ENCODE measurements at places on chromosomes 7 and 10.

DNA sequence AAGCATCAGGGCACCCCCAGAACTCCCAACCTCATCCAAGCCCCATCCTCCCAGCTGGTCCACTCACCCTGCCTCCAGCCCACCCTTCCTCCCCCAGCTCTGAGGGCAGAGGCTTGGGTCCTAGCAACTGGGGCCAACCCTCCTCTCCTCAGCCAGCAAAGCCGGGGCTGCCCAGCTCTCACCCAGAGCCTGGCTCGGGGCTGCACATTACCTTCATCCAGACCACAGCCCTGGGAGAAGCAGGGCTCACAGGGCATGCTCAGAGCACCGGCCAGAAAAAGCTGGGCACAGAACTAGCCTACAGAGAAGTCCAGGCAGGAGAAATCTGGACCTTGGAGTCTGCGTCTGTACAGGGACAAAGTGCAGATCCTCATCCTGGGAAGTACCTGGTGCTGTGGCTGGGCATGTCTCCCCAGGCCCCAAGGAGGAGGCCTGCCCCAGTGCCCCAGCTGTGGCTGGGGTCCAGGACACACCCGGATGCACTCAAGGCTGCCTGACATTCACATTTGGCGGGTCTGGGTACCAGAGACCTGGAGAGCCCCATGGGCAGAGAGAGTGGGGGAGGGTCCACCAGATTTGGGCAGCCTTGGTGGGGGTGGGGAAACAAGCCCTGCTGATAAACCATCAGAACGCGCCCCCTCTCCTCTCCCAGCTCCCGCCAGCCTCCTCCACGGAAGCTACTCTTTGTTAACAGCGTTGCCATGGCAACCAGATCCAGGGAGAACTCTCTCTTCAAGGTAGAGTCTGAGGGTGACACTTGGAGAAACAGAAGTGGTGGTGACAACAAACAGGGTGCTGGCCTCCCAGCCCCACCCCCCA is 5.1 kb downstream of the RASGEF1A start:
- DNase-seq = no peak

DNA sequence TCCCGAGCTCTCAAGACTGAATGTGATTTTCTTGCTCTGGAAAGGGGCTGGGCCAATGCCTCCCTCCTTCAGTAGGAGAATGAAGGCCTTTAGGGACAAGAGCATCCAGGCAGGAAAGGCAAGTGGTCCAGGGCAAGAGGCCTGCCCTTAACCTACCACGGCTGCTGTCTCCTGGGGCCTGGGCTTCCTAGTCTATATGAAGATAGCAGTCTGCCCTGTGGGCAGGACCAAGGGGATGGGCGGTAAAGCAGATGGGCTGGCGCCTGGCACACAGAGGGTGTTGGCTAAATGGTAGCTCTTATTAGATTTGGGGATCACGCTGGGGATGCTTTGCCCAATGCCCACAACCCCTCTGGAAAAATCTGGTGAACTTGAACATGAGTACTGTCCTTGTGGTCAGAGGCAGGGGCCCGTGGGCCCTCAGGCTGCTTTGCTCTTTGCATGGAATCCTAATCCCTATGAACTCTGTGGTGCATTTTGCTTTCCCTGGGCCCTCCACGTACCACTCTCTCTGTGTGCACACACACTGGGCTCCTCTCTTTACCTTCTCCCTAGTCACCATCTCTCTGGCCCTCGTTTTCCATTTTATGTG is 20.3 kb downstream of the CHAT start:
- DNase-seq = no peak

DNA sequence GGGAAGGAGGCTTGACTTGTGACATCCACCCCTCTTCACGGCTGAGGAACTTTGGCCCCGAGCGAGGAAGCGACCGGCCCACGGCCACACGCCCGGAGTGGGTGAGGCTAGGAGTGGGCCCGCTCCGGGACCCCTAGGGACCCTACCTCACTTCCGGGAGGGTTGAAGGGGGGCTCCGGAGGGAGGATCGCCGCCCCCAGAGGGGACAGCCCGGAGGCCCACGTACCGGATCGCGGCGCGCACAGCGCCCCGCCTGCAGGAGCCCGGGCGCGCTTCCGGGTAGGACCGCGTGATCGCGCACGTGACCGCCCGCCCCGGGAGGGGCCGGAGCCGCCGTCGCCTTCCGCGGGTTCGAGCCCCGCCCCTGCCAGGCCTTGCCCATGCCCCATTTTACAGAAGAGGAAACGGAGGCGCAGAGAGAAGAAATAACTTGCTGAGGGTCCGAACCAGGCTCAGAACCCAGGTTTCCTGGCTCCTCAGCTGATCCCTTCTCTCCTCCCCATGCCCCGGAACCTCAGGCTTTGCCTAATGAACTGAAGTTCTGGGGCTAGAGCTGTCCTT is at the start of gene HPS1:
HPS1 (minus strand) TSS at position 275 of the 561 bp plus-strand sequence. CDS start 3,695 bp downstream, outside the sequence.
- peak; percentile 66 for DNase-seq

DNA sequence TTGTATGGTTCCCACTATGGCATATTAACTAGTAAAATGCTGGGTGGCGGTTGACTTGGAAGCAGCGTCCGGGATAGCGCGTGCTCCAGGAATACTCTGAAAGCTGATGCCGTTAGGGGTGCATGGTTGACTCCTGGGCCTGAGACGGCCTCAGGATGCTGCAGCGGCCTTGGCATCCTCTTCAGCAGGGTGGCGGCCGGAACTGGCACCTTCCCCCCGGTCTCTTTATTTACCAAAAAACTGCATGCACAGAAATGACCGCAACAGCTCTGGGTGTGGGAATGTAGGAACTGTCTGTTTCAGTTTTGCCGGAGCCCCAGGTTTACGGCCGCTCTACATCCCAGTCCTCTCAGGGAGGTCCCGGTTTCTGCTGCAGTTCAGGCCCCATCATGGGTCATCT is 28.8 kb downstream of the PFKP start:
- DNase-seq = no peak

GRCh38 chr7:13197501-13197900 is 510.1 kb downstream of the ARL4A start:
- DNase-seq = no peak

DNA sequence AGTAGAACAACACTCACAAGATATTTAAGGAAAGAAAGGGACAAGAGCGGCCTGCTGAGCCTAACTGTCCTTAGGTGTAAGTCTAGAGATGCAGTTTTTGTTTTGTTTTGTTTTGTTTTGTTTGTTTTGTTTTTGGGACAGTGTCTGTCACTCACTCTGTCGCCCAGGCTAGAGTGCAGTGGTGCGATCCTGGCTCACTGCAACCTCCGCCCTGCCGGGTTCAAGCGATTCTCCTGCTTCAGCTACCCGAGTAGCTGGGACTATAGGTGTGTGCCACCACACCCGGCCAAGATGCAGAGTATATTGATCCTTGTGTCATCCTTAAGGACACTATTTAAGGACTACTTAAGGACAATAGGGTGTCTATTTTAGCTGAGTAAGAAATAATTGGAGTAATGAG is 84.1 kb upstream of the PARD3 start:
- no peak for DNase-seq

GRCh38 chr10:114387784-114388183 is 16.5 kb downstream of the AFAP1L2 start:
- no peak for DNase-seq

DNA sequence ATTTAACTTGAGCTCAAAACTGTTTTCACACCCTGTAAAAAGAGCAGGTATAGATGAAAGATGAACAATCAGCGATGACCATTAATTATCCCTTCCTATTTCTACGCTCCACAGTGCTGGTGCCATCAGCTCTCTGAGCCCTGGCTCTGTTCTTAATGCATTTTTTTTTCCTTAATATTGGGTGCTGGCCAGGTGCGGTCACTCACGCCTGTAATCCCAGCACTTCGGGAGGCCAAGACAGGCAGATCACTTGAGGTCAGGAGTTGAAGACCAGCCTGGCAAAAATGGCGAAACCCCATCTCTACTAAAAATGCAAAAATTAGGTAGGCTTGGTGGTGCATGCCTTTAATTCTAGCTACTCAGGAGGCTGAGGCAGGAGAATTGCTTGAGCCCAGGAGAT is 4.2 kb downstream of the STEAP4 start:
- DNase-seq = no peak

DNA sequence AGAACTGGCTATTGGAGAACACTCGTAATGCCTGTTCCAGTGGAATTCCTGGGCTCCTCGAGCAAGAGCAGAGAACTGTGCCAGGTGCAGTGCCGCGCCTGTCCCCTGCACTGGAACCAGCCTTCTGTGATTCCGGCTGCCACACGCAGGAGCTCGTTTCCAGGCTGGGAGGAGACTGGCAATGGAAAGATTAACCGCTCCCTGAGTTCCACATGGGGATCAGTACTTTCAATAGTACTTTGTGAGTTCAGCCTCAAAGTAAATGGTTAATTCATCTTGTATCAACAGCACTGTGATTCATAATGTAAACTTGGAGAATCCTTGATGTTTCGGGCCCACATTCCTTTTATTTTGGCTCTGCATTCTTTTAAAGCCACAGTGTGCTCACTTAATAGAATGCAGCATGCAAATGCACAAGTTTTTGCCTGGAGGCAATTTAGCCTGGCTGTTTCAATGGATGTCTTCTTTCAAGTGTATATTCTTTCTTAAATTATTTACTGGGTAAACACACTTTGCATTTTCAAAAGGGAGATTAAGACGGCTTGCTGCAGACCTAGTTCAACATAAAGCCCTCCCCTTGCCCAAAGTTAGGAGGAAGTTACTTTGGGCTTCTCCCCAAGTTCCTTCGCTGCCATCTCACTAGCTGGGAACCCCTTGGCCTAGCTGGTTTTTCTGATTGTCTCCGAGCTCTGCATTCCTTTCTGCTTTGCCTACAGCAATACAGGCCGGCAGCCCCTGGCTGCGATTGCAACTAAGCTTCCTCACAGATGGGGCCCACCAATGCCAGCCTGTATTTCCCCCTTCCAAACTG is 138.1 kb upstream of the TCF7L2 start:
- no peak for DNase-seq

- no peak for DNase-seq
Measured at GRCh38 chr10:111865550-111865949, 318.0 kb downstream of the GPAM start.

DNA sequence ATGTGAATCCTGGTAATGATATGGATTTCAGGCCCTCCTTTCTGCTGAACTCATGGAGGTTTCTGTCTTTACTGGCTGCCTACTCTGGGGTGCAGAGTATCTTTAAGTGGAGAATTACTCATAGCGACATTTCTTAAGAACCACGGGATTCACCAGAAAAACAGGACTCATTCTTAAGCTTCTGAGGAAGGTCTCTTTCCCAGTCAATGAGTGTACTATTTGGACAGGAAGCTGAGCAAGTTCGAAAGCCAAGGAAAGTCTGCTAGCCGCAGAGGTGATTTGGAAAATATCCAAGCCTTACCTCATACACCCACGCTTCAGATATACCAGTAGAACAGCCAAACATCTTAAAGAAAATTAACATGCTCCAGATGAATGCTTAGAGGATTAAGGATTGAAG is 377.6 kb upstream of the MYO3A start:
- DNase-seq = no peak

- no peak for DNase-seq
Measured at GRCh38 chr7:134901389-134902020, 84.8 kb upstream of the AGBL3 start.

DNA sequence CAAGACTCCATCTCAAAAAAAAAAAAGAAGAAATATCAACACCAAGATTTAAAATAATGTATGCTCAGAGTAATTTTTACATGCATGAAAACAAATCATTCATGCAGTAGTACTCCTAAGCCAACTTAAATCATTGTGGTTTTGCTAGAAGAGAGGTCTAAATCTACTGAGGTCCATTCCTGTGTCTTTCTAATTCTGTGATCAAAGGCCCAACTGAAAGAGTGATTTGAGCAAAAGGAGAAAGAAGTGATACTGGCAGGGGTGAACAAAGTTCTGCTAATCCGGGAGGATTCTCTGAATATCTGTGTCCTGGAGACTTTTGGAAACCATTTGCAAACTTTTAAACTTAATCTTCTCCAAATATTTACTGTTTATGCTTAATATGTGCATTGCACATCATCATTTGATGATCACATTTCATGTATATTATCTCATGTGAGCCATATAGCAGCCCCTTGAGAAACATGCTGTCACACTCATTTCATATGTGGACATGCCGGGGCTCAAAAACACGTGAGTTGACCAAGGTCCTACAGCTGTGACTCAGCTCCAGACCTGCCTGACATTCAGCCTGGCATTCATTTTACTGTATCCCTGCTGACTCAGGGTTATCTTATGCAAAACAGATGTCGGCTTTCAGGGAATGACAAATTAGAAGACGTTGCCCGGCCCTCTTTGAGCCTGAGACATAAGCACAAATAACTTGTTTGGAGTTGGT is 76.4 kb downstream of the FAM107B start:
- DNase-seq = no peak
